A673 (cell line): ENCODE measurements at places on chromosomes 5 and 9. TPM values are rescaled to one million over a fixed set of nuclear protein-coding genes. Genes with fewer than 3 reads are reported as not detected.
A peak's percentile ranks its signal among the peaks of the same experiment; 100 is the strongest.

DNA sequence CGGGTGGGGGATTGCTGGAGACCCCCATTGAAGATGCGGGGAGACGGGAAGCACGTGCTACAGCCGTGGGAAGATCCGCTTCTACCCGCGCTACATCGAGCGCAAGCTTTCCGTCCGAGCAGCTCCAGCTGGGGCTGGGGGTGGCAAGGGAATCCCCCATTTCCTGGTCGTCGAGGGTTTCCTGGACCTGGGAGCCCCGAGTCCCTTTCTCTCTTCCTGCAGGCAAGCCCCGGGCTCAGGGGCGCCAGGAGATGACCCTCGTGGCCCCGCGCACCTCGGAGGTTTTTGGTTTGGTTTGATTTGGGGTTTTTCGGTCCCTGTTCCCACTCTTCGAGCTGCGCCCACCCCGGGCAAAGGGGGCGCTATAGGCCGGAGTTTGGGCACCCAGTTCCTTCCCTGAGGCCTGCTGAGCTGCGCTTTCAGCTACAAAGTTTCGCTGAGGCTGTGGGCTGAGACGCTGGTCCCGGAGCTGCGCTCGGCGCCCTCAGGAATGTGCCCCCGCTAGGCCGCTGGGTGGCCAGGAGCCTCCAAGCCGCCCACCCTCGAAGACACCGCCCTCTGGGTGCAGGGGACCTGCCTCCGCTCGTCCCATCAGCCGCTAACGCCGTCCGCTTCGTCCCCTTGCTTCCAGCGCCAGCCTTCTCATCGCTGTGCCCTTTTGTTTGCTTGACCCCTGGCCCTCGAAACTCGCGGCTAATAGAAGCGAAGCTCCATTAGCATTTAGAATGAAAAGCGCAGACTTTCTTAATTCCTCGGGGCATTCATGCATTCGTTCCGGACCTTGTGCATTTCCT lies 2.9 kb downstream of the NR4A3 start:
- peak; percentile 81 for DNase-seq
- peaks cover 3% of the 10 kb centered on the region for H3K36me3 ChIP-seq
- H3K4me1 ChIP-seq, result peaks cover 11% of the 10 kb centered on the region
- no peak overlapping the region for H3K27ac ChIP-seq
- no peaks in the 10 kb centered on the region for H3K27me3 ChIP-seq

DNA sequence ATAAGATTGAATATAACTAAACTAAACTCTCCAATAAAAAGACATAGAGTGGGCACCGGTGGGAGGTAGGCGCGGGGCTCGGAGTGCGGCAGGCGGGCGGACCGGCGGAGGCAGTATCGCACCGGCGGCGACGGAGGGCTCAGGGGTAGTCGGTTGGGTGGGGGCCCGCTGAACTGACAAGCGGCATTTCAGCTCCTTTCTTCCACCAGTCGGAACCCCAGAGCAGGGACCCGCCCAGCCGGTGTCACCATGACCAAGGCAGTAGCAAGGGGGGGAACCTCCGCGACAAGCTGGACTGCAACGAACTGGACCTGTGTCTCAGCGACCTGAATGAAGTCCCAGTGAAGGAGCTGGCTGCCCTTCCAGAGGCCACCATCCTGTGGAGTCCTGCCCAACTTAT lies 156.7 kb downstream of the HINT1 start:
- H3K36me3 ChIP-seq, result no peaks in the 10 kb centered on the region
- H3K4me1 ChIP-seq, result no peaks in the 10 kb centered on the region
- no peak for DNase-seq
- no peak overlapping the region for H3K4me3 ChIP-seq

Gene TNFSF8
- not detected in 2 replicates for total RNA-seq

DNA sequence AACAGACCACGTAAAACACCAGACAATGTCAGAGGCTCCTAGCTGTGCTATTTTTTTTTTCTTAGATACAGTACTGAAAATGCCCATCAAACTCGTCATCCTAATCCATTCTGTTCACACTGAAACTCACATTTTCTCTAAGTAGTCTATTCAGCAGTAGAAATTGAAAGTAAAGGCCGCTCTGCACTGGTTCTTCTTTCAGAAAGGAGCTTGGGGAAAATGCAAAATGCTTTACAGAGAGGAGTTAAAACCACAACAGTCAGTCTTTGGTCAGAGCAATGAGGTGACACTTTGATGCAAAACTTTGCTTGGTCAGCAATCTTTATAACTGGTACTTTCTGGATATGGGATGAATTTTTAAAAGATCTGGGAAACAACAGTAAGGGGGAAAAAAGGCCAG lies 43.8 kb upstream of the SUSD1 start:
- peaks cover 3% of the 10 kb centered on the region for H3K4me1 ChIP-seq
- H3K27ac ChIP-seq, result no peak overlapping the region
- H3K27me3 ChIP-seq, result no peaks in the 10 kb centered on the region
- peaks cover 9% of the 10 kb centered on the region for H3K36me3 ChIP-seq
- no peak for DNase-seq

Gene SNCB
- total RNA-seq, result not detected in 2 replicates

Gene IL3
- not detected in 2 replicates for total RNA-seq

GRCh38 chr5:126884269-126884819 lies 107.4 kb downstream of the LMNB1 start:
- DNase-seq, result no peak
- H3K4me1 ChIP-seq, result peaks cover 7% of the 10 kb centered on the region
- no peak overlapping the region for H3K27ac ChIP-seq
- H3K36me3 ChIP-seq, result no peaks in the 10 kb centered on the region
- H3K27me3 ChIP-seq, result no peaks in the 10 kb centered on the region
- H3K4me3 ChIP-seq, result no peak overlapping the region

- peaks cover 13% of the 10 kb centered on the region for H3K4me1 ChIP-seq
- H3K27ac ChIP-seq, result no peak overlapping the region
- H3K36me3 ChIP-seq, result peaks cover 4% of the 10 kb centered on the region
- H3K27me3 ChIP-seq, result no peaks in the 10 kb centered on the region
- no peak for DNase-seq
Measured at GRCh38 chr9:37967761-37968080, 63.8 kb upstream of the SLC25A51 start.

Gene NLN
- total RNA-seq, result 95.2 and 99.9 TPM in 2 replicates

Gene VCAN
- total RNA-seq, result 0.90 and 1.3 TPM in 2 replicates

DNA sequence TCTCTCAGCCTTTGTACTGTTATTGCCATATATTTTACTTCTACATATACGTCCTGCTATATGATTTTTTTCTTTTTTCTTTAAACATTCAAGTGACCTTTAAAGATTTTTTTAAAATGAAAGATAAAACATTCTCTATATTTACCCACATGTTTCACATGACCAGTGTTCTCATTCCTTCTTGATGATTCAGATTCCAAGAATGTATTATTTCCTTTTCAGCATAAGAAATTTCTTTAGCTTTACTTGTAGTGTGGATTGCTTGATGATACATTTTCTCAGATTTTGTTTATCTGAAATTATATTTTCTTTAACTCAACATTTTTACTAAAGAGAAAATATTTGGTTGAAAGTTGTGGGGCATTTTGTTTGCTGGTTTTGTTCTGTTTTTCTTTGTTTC lies 792.1 kb downstream of the BRINP1 start:
- no peaks in the 10 kb centered on the region for H3K36me3 ChIP-seq
- H3K27me3 ChIP-seq, result no peaks in the 10 kb centered on the region
- no peaks in the 10 kb centered on the region for H3K4me1 ChIP-seq
- no peak overlapping the region for H3K27ac ChIP-seq

DNA sequence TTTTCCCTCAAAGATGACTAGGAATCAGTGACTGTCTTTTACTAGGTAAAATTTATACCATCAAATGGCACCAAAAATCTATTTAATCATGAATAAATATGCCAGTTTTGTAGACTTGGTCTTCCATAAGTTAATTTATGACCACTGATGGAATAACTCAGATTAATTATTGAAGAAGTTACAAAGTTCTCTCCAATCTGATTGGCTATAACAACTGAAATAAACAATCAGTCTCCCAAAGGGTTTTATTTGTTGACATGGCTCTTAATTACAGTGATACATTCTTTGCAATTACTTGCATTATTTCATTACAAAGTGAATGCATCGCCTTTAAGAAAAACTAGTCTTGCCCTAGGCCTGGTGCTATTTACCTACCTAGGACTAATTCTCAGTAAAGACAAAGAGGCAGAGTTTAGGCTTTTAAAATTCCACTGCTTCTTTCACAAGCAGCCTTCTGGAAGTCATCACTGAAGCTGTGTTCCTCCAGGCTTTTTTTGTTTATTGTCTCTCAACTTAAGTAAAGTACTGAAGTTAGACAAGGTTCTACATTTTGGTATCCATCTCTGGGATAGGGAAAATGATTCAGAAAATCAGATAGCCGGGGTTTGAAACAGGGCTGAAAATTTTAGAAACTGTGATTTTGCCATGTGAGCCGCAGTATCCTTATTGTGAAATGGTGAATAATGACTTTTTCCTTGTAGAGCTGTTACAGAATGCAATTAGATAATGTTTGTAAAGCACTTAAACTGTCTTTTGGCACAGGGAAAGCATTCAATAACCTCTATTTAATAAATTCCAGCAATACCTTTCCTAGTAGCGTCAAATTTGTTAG lies 2.5 kb downstream of the STOM start:
- H3K4me1 ChIP-seq, result peaks cover 59% of the 10 kb centered on the region
- no peaks in the 10 kb centered on the region for H3K27me3 ChIP-seq
- H3K27ac ChIP-seq, result peak overlapping the region; percentile 36
- no peak for DNase-seq
- H3K4me3 ChIP-seq, result peak overlapping the region; percentile 19

DNA sequence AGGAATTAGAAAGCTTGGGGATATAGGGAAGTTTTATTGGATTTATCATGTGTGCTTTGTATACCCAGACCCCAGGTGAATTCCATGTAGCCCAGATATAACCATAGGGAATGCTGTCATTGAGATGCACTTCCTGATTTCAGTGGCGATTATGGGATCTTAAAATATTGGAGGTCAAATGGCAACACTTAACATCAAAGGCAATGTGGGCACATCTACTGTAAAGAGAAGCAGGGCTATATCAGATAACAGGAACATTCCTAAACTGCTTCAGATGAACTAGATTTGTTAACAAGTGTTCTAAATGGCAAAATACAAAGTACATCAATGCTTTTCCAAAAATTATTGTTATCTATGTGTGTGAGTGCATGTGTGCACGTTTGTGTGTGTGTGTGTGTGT lies 883.5 kb upstream of the EDIL3 start:
- H3K27ac ChIP-seq, result no peak overlapping the region
- no peak for DNase-seq
- H3K4me3 ChIP-seq, result no peak overlapping the region
- no peaks in the 10 kb centered on the region for H3K4me1 ChIP-seq

Gene CD180
- total RNA-seq, result 0.24 TPM in 1 of 2 replicates, not detected in the other
